ENCODE measurements at places on chromosomes 1 and 21.

- DNase-seq, result no peak
Measured at GRCh38 chr1:216248628-216249027, 174.6 kb downstream of the USH2A start.

DNA sequence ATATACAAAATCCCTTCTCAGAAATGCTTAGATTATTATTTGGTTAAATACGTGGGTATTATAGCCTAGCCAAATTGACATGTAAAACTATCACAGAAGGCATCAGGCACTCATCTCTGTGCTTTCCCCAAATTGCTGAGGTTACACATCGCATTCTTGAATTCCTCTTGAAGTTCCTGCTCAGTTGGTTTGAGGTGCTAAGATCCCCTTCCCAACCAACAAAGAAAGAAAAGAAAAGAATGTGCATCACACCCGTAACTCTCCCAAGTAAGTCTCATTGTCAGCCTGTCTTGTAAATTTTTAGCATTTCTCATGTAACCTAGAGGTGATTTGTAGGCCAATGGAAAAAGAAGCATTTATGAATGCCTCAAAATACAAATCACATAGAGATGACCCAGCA lies 539.2 kb upstream of the PRMT6 start:
- DNase-seq, result no peak

DNA sequence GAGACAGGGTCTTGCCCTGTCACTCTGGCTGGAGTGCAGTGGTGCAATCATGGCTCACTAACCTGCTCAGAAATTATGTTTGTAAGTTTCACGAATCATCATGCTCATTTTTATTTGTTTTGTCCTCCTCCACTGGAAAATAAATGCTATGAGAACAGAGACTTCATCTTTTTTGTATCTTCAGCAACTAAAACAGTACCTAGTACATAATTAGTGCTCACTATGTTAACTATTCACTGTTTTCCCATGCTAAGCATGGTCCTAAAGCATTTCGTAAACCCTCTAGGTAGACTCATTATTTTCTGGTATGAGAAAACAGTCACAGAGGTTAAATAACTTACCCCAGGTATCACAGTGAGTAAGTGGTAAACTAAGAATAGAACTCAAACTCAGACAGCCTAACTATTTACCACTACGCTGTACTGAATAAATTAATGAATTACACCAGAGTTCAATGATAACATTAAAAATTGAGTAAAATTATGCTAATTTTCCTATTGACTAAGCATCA lies 118.4 kb downstream of the RERE start:
- no peak for DNase-seq

DNA sequence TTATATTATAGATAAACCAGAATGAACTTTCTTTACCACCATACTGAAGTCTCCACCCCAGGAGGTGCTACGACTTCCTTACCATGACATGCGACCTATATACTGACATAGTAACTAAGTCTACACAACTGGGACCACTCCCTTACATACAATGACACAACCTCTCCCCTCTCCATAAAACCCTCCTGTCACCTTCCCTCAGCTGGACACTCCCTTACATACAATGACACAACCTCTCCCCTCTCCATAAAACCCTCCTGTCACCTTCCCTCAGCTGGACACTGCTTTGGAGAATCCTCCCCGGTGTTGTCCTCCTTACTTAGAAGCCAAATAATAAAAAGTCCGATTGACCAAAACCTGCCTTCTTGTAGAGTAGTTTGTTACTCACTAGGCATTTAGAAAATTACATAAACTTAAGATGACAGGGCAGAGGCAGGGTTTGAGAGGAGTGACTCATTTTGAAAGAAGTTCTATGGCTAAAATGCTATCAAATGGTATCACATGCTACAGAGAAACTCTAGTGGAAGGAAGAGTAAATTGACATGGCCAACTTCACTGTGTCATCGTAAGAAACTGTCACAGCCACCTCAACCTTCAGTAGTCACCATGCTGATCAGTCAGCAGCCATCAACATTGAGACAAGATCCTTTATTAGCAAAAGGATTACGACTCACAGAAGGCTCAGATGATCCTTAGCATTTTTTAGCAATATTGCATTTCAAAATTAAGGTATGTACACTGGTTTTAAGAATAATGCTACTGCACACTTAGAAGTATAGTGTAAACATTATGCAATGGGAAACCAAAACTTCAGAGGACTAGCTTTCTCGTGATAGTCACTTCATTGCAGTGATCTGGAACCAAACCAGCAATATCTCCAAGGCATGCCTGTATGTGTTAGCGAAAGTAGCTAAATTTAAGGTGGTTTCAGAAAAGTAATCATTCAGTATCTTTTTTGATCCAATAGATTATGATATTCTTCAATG lies 56.4 kb downstream of the AHCTF1 start:
- DNase-seq, result no peak

GRCh38 chr1:229278120-229278741 lies 7.3 kb downstream of the RAB4A start:
- DNase-seq, result no peak

DNA sequence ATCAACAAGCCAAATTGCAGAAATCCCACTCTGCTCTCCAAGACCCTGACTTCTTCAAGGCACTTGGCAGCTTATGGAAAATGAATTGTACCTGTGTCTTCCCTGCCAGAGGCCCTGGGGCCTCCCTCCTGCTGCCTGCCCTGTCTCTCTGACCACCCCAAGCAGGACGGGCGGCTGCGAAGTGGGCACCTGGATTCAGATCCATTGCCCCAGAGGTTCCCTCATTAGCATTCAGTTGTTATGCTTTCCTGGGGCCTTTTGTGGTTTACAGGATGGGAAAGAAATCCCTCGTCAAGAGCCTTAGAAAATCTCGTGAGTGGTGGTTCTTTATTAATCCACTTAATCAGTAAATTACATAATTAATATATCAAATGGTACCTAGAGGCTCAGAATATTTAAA lies 179.3 kb downstream of the TNR start:
- DNase-seq, result no peak

DNA sequence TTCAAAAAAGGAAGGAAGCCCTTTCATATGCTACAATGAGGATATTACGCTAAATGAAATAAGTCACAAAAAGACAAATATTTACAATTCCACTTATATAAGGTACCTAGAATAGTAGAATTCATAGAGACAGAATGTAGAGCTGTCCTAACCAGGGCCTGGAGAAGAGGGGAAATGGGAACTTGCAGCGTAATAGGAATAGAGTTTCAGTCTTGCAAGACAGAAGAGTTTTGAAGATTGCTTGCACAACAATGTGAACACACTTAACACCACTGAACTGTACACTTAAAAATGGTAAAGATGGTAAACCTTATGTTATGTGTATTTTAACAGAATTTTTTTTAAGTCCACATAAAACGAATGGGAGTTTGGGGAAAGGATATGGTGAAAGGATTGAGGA lies 2.9 kb downstream of the CD1B start:
- DNase-seq, result no peak

DNA sequence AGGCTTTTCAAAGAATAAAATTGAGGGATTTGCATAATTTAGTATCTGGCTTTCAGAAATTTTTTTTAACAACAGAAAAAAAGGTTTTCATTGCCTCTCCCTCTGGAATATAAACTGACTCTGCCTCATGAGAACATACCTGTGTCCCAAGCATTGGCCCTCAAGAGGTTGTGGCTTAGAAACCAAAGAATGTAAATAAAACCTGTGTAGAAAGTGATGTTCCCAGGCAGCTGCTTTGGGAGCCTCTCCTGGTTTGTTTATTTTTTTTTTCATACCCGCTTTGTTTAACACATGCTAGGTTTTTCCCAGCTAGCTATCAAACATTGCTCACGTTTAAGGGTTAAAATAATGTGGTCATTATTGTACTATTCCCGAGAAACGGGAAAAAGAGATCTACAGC lies 40.5 kb upstream of the IFNAR2 start:
- DNase-seq, result no peak
